ENCODE measurements at places on chromosomes 12 and 14.

DNA sequence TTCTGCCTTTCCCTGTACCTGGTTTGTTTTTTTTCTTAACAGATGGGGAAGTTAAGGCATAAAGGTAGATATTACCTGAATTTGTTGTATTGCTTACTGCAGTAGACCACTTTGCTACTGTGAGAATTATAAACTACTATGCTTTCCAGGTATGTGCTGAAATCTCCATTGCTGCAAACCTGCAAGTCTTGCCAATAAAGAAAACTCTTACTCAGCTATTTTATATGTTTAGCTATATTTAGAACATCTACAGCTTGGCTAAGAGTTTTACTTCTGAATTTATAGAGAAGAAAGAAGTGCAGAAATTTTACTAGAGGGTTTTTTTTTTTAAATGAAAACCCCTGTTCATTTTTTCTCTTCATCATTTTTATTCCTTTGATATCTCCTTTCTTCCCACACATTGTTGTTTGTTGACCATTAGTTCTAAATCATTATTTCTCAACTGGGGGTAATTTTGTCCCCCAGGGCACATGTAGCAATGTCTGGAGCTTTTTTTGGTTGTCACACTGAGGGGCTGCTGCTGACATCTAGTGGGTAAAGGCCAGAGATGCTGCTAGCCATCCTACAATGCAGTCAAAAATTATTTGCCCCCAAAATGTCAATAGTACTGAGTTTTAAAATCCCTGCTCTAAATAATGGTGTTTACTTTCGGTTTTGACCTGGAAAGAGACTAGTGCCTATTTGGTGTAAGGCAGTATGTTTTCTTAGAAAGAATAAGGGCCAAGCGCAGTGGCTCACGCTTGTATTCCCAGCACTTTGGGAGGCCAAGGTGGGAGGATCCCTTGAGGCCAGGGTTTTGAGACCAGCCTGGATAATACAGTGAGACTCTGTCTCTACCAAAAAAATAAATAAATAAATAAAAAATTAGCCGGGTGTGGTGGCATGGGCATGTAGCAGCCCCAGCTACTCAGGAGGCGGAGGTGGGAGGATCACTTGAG, 48.6 kb downstream of the PCNX1 start:
- DNase-seq: no peak

GRCh38 chr14:66380143-66380542, 106.0 kb upstream of the CCDC196 start:
- no peak for DNase-seq

GRCh38 chr14:104228221-104228620, 89.8 kb downstream of the KIF26A start:
- DNase-seq: no peak

DNA sequence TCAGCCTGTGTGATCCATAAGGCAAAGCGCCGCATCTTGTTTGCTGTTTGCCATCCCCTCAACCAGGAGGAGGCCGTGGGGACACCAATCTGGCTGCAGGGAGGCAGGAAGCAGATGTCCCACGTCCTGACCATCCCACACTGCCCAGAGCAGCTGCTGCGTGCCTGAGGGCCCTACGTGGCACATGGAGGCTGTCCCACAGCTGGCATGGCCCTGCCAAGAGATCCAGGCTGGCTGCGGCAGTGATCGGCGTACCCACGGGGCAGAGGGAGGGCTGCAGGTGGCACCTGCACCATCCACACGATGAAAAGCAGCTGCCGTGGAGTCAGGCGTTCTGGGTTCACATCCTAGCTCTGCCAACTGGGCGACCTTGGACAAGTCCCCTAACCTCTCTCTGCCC, 42.0 kb downstream of the NCOR2 start:
- DNase-seq: no peak

GRCh38 chr14:50497351-50497750, 35.0 kb downstream of the MAP4K5 start:
- no peak for DNase-seq

GRCh38 chr12:131351319-131352028, 359.4 kb upstream of the SFSWAP start:
- no peak for DNase-seq

- no peak for DNase-seq
Observed at GRCh38 chr12:99121546-99121945, 476.5 kb downstream of the APAF1 start.

GRCh38 chr12:71857657-71858056, 18.1 kb downstream of the TBC1D15 start:
- no peak for DNase-seq

GRCh38 chr12:56120158-56120846, 2.2 kb downstream of the ZC3H10 start:
- DNase-seq: no peak

DNA sequence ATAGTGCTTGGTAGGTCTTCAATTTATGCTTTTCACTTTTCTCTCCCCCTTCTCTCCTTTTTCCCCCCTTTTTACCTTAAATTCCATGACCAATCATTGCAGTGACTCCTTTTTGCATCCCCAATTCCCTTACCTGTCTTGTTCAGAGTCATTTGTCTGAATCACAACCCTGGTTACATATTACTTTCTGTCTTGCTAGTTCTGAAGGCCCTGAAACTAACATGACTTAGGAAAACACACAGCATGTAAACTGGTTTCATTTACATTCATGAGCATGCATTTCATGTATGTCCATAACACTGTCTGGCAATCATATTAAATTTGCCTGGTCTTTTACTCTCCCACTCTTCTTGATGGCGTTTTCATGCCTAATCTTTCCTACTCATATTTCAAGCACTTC, 20.3 kb upstream of the FOXG1 start:
- DNase-seq: no peak

DNA sequence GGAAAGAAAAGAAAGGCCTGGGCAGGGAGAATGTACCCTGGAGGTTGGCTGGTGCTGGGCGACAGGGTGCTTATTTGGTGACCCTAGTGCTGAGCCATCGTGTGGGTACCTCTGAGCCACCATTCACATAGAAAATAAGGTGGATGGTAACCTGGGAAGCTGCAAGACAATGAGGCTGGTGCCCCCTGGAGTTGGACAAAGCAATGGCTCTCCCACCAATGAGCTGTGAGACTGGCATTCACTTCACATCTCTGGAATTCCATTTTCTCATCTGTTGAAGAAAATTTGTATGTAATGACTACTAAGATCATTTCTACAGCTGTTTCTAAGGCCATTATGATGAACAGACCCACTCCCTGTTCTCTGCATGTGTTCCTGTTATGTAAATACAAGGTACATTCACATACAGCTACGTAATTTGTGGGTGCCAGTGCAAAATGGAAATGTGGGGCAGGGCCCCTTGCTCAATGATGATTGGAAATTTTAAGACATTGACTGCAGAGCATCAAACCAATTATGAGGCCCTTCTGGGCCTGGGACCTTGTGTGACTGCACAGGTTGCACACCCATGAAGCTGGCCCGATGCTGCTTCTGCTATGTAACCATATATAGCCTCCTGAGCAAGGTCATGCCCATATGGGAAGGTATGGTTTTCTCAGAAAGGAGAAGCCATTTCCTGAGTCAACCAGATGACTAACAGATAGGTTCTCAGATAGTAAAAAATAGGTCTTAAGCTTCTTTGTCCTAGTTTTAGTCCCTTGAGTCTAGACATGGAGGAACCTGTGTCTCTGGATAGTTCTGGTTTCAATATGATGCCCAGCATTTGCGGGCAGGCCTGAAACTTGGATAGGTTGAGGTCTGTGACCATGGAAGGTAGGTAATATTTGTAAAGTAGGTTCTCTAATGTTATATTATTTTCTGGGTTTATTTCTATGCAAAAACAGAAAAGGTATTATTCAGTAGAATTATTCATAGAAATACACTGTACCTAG, 63.4 kb upstream of the IGF1 start:
- DNase-seq: no peak

DNA sequence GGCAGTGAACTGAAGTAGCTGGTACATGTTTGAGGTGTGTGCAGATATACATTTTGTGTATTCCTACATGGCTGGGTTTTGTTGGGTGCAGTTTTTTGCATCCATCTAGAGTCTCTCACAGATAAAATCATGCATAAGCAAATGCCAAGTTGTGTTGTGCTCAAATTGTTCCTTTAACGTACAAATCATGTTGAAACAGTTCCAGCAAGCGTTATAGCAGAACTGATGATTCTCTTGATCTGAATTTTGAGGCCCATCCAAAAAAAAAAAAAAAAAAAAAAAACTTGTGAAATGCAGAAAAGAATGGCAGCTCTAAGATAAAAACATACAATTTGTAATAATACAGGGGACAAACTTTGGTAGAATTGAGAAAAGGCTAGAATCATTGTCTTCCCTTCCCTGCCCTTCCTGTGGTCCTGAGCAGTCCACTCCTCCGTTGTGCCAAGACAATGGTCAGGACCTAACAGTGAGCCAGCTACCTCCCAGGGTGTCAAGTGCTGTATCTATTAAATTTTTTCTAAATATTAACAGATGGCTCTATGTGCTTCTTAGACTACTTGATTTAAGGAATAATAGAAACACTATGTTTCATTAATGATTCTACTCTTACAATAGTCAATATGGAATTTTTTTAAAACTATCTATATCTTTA, 122.1 kb downstream of the PLEKHA5 start:
- DNase-seq: no peak

DNA sequence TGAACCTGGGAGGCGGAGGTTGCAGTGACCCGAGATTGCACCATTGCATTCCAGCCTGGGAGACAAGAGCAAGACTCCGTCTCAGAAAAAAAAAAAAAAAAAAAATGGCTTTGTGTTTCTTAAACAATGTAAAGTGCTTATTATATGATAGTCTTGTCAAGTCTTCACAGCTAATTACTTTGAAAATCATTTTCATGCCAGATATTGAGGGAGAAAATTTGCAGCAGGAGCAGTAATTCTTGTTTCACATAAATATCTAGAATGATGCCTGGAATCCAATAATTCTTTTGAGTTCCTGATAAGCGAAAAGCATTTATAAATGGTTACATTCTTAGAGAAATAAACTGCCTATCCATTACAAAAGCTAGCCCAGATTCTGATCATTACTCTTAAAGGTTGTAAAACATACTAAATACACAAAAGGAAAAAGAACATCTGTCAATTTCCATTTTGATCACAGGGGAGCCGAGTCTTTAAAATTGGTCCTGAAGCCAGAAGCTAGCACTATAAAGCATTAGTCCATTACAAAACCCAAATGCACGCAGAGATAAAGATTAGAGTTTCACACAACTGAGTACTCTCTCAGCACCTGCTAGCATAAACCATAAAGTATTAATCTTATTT, 50.3 kb downstream of the IFT81 start:
- DNase-seq: no peak

GRCh38 chr14:21087294-21088091, 11.0 kb downstream of the ZNF219 start:
- no peak for DNase-seq

- DNase-seq: no peak
Observed at GRCh38 chr14:80839743-80840142, 101.8 kb downstream of the CEP128 start.

DNA sequence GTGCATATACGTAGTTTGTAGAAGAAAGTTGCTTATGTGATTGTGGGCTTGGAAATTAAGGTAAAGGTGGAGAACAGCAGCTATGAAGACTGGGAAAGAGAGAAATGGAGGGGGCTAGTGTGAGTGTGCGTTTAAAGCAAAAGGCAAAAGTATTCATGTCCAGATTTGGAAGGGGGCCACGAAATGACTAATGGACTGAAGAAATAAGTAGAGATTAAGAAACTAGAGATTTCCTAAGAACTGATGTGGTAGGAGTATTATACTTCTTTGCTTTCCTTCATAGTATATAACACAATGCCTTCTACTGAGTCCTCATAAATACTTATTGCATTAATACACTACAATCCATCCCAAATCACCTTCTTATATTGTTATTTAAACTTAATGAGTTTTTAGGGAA, 298.6 kb upstream of the NOVA1 start:
- DNase-seq: no peak

- no peak for DNase-seq
Observed at GRCh38 chr12:32754111-32754510, 1.6 kb downstream of the YARS2 start.

- DNase-seq: no peak
Observed at GRCh38 chr12:85630851-85631250, 205.4 kb downstream of the RASSF9 start.

DNA sequence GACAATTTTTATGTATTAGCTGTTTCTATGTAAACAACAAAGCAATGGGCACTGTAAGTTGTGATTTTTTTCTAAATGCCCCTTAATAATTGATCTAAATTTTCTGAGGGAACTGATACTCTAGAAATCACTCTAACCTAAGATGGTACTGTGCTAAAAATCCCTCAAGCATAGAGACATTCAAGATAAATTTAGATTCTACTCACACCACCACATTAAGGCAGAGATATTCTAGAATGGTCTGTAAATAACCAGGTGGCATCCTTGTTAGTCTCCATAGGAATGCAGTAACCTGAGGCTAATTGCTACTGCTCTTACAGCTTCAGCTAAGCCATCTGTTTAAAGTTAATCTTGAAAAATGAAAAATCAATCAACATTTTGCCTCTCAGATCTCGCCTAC, 87.3 kb downstream of the SLC41A2 start:
- no peak for DNase-seq

- no peak for DNase-seq
Observed at GRCh38 chr12:41076114-41076513, 112.0 kb upstream of the PDZRN4 start.

DNA sequence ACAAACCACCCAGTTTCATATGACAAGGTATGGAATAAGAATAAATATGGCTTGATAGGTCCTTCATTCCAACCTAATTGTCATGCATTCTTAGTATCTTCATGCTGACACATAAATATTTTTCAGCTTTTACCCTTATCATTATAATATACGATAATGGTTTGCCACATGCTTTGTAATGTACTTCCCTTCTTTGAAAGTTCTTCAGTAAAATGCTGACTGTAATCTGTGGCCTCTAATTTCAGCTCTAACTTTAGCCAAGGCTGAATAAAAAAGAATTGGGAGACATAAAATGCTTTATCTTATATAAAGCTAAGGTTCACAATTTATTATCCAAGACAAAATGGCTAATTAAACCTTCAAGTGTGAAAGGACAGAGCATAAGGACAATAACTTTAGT, 2.6 kb upstream of the MAP4K5 start:
- DNase-seq: no peak
